ENCODE measurements at places on chromosomes 6 and 20.

- no peak for DNase-seq
These were observed 65.0 kb downstream of the KIZ start for GRCh38 chr20:21190869-21191268.

DNA sequence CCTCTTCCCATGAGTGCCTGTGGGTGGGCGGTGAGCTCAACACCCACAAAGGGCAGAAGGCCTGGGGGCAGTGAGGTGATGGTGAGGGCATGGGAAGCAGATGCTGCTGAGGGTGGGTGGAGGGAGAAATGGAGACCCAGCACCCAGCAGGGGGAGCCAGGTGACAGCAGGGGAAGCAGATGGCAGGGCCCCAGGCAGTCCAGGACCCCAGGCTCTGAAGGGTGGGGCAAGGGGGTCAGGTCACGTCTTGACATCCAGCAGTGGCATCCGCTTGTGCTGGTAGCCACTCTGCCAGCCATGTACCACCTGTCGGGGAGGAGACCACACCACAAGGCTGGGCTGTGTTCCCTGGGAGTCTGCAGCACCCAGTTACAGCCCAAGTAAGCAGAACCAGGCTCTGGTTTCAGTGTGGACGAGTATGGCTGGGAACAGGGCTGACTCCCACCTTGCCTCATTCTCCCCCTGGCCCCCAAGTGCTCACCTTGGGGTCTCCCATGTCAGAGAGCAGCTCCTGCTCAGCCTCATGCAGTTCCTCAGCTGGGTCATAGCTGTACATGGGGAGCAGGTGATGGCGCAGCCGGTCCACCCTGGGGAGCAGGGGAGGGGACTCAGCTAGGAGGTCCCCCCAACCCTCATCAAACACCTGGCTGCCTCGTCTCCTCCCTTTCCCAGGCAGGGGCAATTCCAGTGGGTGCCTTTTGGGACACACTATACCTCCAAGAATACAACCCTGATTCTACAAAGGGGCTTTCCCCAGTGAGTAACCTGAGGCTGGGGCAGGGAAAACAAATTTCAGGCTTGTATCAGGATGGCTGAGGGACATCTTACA is 2.0 kb downstream of the SMIM29 start:
- no peak for DNase-seq

DNA sequence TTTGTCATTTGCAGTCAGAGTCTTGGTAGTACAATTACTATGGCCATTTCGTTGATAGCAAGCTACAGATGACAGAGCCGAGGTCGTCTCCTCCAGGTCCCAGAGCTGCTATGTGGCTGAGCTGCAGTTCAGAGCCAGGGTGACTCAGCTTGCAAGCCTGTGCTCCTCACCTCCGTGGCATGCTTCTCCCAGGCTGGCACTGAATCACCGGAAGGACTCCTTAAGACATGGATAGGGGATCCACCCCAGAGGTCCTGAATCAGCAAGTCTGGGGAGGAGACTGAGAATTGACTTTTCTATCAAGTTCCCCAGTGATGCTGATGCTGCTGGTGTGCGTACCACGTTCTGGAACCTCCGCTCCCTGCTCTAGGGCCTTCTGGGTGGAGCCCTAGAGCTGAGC is 291.2 kb downstream of the CDH26 start:
- DNase-seq: no peak

GRCh38 chr20:43444107-43444506 is 13.6 kb upstream of the SRSF6 start:
- no peak for DNase-seq

DNA sequence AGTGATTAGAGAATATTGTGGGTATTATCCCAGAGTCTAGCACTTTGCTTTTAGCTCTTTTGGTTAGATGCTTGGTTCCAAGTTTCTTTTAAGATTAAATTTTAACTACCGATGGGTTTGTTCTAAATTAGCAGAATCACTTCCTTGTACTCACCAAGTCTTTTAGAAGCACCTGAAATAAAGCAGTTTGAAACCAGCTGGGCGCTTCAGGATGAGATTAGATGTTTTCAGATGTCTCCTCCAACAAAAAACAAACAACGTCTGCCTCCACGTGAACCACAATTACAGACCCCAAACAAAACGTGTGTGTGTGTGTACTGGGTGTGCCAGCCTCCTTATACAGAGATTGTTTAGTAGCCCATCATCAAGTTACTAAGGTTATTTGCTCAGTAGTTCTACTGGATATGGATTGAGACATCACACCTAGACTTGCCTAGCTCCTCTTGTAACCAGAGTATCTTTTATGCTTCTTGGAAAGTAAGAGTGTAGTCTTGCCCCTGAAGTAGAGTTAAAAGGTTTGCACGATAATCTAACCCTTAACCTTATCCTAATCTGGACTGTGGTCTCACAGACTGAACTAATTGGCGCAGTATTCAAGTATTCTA is 2.3 kb downstream of the DSTN start:
- DNase-seq: no peak

GRCh38 chr20:53664121-53664520 is 70.5 kb upstream of the ZNF217 start:
- no peak for DNase-seq

DNA sequence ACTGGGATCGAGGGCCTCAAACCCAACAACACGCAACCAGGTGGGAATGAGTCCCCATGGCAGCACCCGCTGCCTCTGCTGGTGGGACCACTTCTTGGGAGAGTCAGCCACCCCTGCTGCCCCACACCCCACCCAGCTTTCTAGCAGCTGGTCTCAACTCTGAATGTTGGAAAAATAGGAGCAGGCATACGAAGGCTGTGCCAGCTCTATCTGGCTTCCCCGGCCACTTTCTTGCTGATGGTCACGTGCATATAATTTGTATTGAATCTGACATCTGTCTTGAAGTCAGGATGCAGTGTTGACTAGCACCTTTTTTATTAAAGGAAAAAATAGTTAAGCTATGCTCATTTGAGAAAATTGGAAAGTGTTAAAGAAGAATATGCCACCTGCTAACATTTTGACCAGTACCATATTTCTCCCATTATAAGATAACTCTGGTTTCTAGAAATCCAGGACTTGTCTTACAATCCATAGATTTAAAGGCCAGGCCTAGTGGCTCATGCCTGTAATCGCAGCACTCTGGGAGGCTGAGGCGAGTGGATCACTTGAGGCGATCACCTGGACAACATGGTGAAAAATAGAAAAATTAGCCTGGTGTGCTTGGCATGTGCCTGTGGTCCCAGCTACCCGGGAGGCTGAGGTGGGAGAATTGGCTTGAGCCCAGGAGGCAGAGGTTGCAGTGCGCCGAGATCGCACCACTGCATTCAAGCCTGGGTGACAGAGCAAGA is 26.9 kb upstream of the MAPRE1 start:
- no peak for DNase-seq

DNA sequence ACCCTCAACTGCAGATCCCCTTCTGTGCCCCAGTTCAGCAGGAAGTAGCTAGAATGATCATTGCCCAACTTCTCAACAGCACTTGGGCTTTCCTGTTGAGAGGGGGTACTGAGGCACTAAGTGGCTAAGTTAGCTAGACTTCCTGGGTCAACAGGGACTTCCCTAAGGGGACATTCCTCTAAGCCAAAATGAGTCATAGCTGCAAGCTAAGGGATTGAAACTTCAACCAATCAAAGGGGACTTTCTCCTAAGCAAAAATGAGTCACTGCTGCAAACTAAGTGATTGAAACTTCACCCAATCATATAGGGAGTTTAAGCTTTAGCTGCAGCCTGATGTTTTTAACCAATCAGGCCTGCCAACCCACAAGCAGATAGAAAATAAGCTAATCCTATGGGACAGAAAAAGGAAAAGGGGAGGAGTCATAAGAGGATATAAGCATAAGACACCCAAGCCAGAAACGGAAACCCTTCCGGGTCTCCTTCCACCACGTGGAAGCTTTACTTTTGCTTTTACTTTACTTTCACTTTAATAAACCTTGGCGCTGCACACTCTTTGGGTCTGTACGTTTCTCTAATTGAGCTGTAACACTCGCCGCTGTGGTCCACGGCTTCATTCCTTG is 659.0 kb upstream of the HS3ST5 start:
- no peak for DNase-seq

Measured in NCI-H1048 (cell line).